ENCODE measurements at places on chromosomes 4 and X.

GRCh38 chrX:111354496-111354895 lies 57.5 kb downstream of the DCX start:
- no peak for DNase-seq

- peak; percentile 90 for DNase-seq
Observed at GRCh38 chrX:53440101-53440500, 5.9 kb upstream of the HSD17B10 start.

- DNase-seq: peak; percentile 1
Observed at GRCh38 chrX:70013466-70014381, 36.0 kb downstream of the AWAT2 start.

- no peak for DNase-seq
Observed at GRCh38 chrX:135489542-135489941, 30.9 kb upstream of the INTS6L start.

DNA sequence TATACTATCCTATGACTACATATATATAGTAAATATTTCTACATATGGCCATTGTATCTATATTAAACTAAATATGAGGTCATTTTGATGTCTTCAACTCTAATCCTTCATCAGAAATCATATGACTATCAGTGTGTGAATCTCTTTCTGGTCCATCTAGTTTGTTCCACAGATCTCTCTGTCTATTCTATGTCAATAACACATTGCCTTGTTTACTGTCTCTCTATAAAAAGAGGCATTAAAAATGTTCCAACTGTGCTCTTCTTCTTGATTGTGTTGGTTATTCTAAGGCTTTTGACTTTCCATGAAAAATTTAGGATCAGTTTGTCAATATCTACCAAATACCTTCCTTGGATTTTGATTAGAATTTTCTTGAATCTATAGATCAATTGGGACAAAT lies 338.3 kb upstream of the FSTL5 start:
- DNase-seq: no peak

- DNase-seq: no peak
Observed at GRCh38 chr4:138677748-138678147, 337.8 kb upstream of the NOCT start.

- no peak for DNase-seq
Observed at GRCh38 chr4:2256781-2257191, 5.1 kb downstream of the MXD4 start.

DNA sequence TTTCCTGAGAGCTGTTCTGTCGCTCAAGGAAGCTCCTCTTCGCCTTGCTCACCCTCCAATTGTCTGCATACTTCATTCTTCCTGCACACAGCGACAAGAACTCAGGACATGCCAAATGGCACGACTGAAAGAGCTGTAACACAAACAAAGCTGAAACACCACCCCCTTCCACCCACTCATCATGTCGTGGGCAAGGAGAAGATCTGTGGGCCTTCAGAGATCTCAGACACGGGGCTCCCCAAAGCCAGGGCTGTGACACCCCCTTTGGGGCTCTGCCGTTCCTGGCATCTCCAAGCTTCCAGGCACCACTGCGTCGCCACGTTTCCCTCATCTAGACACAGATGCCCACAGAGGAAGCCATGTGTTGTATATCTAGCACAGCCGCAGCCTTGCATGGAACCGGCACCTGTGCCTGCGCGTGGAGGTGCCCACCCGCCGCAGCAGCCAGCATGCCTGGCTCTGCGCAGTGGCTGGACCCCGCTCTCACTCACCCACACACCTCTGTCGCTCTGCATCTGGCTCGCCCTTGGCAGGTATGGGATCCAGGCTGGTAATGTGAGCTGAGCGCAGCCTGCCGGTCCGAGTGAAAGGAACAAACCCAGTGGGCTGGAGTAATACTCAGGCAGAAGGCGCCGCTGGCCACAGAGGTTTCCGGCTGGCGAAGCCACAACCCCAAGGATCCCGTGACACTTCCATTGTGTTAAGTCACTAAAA lies 676.4 kb upstream of the INTU start:
- DNase-seq: no peak

- no peak for DNase-seq
Observed at GRCh38 chr4:152734699-152735050, 44.9 kb downstream of the TIGD4 start.

DNA sequence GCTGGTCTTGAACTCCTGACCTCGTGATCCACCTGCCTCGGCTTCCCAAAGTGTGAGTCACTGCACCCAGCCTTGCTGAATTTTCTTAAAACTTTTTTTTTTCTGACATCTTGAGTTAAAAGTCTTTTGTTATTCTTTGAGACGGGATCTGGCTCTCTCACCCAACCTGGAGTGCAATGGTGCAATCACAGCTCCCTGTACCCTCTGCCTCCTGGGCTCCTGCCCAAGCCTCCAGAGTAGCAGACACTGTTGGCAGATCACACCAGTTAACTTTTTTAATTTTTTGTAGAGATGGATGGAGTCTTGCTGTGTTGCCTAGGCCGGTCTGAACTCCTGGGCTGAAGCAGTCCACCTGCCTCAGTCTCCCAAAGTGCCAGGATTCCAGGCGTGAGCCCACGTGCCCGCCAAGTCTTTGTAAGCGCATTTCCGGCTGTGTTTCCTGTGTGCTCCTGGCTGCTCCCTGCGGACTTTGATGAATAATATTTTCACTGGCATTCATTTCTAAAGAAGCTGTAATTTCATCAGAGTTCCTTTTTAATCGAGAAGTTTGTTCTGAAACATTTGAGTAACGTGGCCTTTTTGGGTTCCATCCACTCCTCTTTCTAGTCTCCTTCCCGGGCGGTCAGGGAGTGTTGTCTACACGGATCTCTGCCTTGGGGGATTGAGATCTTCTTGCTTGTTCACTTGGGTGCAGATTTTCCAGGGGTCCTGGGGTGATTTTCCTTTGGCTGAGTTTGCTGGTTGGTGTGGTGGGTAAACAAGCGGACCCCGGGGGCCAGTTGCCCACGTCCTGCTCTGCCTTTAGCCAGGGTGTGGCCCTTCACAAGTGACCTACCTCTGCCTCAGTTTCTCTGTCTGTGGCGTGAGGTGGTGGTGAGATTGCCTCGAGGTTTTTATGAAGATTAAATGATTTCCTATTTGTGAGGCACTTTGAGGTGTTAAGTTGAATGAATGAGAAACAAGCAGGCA lies 44.4 kb downstream of the PCGF3 start:
- DNase-seq: no peak

DNA sequence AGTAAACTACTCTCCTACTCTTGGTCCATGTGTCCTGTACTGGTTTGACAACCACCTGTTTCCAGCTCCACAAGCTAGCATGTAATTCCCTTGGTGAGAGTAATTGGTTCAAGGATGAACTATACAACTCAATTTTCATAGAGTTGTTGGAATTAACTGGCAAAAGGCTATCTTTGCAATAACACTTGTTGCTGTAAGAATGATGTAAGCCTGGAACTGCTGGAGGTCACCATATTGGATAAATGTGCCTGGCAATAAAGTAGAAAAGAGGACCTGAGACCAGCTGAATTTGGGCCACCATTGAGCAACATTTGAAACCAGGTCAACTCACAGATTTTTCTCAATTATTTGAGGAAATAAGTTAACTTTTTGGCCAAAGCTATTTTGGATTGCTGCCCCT lies 175.5 kb downstream of the CAMK2D start:
- no peak for DNase-seq

- DNase-seq: peak; percentile 20
Observed at GRCh38 chr4:37758226-37758625, 68.3 kb upstream of the PGM2 start.

GRCh38 chr4:185470501-185471195 lies 885 bp downstream of the CCDC110 start:
- peak; percentile 80 for DNase-seq

- no peak for DNase-seq
Observed at GRCh38 chr4:172706000-172706399, 462.6 kb upstream of the GALNT7 start.

DNA sequence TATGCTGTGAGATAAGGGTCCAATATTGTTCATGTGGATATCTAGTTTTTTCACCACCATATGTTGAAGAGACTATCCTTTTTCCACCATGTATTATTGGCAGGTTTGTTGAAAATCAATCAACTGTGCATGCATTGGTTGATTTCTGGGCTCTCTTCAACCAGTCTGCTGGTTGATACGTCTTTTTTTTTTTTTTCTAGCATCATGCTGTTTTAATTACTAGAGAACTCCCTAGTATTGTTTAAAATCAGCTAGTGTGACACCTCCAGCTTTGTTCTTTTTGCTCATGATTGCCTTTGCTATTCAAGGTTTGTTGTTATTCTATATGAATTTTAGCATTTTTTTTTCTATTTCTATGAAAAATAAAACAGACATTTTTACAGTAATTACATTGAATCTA lies 123.9 kb downstream of the SLC7A11 start:
- peak; percentile 45 for DNase-seq

- no peak for DNase-seq
Observed at GRCh38 chr4:82957045-82957444, 53.6 kb downstream of the LIN54 start.

GRCh38 chr4:76053730-76054129 lies 17.9 kb upstream of the CXCL11 start:
- DNase-seq: no peak

DNA sequence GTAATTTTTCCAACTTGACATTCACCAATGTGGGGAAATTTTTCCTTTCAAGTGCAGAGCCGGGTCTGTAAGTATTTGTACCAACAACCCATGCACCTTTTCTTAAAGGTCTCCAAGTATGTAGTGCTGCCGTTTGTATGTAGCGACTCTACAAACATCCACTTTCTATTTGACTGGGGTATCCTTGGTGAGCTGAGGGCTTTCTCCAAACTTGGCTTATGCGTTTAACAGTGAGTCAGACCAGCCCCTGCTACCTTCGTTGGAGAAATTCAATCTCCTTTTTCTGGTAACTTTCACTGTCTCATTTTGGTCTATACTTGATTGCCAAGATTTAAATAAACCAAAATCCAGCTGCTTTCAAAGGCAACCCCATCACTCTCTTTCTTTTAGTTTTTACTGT lies 34.9 kb downstream of the MGST2 start:
- DNase-seq: no peak

- no peak for DNase-seq
Observed at GRCh38 chrX:12372111-12372510, 233.8 kb downstream of the FRMPD4 start.

GRCh38 chr4:96305030-96305429 lies 465.1 kb downstream of the PDHA2 start:
- DNase-seq: no peak

GRCh38 chr4:38055566-38055965 lies 95.4 kb downstream of the PTTG2 start:
- peak; percentile 1 for DNase-seq

GRCh38 chrX:38999967-39000745 lies 198.9 kb downstream of the MID1IP1 start:
- DNase-seq: peak; percentile 96

DNA sequence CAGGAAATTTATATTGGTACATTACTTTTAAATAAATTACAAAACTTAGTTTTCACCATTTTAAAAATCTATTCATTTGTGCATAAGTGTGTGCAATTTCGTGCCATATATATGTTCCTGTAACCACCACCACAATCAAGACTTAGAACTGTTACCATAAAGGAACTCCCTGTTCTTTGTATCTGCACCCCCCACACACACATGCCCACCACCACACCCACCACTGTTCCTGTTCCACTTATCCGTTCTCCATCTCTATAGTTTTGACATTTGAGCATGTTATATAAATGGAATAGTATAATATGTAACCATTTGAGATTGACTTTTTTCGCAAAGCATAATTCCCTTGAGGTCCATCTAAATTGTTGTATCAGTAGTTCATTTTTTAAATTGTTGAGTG lies 73.7 kb downstream of the TAF1 start:
- no peak for DNase-seq

GRCh38 chrX:74318672-74319071 lies 14.7 kb downstream of the ZCCHC13 start:
- no peak for DNase-seq

GRCh38 chr4:156992943-156993342 lies 21.3 kb upstream of the PDGFC start:
- no peak for DNase-seq

DNA sequence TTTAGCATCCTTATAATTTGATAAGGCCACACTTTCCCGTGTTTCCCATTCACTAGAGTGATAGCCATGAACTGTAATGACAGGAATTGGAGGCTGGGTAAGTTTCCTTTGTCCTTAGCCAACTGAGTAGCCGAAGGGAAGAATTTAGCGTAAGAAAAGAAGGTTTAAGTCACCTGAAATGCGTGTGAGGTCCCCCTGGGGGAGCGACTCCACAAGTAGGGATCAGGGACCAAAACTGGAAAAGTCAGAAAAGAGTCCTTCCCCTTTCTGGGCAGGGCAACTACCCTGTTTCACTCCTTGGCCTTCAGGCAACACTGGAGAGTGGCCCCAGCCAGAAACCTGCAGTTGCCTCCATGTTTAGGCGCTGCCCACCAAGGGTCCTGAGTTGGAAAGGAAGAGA lies 81.6 kb upstream of the MED14 start:
- DNase-seq: no peak

GRCh38 chrX:74514384-74514783 lies 93.1 kb downstream of the SLC16A2 start:
- peak; percentile 0 for DNase-seq
